ENCODE measurements at places on chromosomes 1 and 21.

DNA sequence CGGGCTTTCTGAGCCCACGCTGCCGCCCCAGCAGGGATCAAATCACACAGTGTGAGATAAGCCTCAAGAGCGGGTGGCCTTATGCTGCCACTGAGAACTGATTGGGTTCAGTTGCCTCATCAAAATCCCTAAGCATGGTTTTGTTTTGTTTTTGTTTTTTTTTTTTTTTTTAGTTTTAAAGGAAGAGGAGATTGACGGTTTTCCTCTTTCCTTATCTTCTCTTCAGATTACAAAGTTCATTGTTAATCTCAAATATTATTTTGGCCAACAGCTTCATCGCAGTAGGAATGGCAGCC lies 651 bp downstream of the COA6 start:
- no peak for DNase-seq

DNA sequence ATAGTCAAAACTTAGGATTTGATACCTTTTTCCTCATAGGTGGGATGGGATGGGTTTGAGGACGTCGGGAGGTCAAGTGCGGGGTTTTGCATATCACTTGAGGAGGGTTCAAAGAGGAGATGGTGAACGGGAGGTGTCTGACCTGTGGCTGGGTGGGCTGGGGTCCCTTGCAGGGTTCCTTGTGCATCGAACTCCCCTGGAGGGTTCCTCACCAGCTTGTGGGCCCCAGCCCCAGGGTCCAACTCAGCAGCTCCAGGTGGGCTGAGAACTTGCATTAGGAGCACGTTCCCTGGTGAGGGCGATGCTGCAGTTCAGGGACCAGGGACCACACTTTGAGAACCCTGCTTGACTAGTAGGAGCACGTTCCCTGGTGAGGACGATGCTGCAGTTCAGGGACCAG lies 23.2 kb downstream of the TRPM2 start:
- DNase-seq = no peak

DNA sequence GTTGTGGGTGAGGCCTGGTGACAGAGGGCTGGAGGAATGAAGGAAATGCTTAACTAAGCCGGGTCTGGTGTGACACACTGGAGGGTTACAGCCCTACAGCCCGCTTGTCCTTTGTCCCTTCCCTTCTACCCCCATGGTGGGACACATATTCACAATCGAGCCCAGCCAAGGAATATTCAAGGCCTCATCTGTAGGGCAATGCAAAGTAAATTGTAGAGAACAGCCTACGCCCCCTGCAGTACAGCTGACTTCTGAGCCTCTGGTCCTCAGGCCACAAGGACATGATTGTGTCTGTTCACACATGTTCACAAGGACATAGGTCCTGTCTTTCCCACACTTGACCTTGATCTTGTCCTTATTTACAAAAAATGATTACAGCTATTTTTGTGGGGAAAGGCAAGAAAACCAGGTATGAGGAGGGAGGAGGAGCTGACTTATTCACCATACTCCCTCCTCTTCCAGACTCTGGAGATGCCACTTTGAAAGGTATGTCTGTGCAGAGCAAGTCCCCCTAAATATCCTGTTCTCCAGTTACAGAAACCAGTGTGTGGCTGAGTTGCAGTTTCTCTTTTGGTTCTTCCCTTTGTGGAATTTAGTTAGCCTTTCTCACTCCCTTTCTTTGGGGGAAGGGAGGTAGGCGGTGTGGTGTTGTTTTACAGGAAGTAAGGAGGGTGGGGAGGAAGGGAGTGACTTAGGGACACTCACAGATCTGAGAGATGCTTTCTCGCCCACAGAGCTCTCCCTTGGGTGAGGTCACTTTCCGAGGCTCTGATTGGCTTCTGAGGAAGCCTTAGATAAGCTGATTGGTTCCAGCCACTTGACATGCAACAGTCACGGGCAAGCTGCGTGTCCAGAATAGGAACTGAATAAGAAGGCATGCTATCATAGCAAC lies 14.6 kb downstream of the POLR3GL start:
- peak; percentile 85 for DNase-seq

DNA sequence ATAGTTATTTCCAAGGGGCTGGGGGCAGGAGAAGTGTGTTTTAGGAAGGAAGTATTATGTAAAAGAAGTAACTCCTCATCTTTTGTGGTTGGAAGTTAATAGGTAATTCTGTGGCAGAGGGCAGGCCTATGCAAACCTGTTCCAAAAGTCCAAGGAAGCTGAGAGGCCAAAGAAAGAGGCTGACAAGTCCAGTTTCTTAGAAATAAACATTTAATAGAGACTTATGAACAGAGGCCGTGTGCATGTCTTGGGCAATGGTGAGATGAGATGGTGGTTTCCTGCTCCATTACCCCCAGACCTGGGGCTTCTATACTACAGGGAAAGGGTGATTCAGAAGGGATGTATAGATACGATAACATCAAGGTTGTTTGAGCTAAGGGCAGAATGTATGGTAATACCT lies 7.6 kb upstream of the CA14 start:
- no peak for DNase-seq

DNA sequence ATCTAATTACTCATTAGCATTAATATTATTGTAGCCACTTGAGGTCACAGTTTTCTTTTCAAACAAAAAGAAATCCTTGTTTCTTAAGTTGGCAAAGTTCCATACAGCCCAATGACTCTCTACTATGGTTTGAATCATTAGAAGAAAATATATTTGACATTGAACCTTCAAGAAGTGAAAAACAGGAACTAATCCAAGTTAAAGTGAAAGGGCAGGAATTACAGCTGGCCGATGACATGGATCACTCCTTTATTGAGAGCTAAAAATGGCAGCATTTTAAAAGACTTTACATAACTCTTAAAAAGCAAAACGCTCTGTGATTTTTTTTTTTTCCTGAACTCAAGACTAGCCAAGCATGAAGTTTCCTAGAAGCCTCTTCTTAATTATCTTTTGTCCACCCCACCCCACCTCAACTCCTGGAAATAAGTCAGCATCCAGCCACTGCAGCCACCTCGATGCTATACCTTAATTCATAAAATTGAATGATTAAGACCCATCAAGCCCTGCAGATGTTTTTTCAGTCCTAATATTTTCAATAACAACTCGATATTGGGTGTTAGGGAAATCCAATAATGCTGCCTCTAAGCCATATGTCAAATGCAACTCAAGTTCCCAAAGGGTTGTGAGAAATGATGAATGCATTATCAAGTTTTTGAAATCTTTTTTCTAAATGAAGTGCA lies 323.1 kb downstream of the HHIPL2 start:
- DNase-seq = no peak

GRCh38 chr1:168513656-168514404 lies 30.0 kb downstream of the XCL2 start:
- DNase-seq = peak; percentile 32

DNA sequence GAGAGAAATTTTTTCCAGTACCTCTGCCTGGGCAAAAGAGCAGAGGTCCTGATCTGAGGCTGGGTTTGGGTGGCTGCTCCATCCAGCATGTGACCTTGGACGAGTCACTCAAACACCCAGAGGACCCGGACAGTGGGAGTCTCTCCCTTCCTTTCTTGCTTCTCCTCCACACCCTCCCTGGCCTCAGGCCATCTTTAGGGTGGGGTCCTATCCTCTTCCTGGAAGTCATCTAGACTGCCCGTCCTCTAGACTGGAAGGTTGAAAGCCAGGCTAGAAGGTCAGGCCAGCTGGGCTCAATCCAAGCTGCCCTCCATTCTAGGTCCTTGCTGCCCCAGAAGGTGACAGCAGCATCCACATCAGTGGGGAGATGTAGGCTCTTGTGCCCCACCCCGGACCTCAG lies 599.5 kb downstream of the MATN1 start:
- DNase-seq = no peak

DNA sequence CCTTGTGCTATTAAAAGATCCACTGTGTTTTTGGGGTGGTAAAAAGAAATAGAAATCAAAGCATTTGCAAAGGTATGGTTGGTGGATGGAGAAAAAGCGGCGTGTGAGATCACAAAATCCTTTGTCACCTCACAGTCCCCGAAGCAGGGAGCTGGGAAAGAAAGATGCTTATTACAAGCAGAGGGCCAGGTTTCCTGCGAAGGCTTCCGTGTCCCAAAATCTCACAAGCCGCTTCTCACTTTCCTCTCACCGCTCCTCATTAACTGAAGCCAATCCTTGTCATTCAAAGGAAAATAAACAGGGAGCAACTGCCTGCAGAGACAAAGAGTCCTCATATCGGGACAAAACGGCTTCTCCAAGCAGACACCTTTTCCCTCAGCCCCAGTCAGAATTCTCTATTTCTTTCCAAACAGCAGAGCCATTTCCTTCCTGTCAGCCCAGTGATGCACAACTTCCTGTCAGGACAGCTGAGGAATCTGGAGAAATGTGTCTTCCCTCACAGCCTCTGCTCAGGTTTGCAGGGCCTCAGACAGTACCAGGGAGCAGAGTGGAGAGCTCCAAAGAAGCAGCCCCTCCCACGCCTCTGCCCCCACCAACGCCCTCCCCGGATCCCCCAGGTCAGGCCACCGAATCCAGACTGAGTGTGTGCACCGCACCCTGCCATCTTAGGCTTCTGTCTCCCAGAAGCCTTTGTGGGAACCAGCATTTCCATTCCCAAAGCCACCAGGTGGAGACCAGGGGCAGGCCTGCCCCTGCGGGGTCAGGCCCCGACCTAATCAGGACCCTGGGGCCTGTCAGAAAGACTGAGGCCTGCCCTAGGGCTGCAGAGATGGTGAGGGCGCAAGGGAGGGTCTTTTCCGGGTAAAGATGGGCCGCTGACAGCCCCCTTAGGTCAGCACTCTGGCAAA lies 29.6 kb downstream of the KCNN3 start:
- no peak for DNase-seq

- DNase-seq = no peak
Measured at GRCh38 chr1:104064399-104064798, 314.7 kb downstream of the AMY1C start.

- DNase-seq = no peak
Measured at GRCh38 chr1:94539496-94539895, 2.1 kb downstream of the F3 start.

- DNase-seq = no peak
Measured at GRCh38 chr1:81878538-81878937, 77.8 kb downstream of the ADGRL2 start.

DNA sequence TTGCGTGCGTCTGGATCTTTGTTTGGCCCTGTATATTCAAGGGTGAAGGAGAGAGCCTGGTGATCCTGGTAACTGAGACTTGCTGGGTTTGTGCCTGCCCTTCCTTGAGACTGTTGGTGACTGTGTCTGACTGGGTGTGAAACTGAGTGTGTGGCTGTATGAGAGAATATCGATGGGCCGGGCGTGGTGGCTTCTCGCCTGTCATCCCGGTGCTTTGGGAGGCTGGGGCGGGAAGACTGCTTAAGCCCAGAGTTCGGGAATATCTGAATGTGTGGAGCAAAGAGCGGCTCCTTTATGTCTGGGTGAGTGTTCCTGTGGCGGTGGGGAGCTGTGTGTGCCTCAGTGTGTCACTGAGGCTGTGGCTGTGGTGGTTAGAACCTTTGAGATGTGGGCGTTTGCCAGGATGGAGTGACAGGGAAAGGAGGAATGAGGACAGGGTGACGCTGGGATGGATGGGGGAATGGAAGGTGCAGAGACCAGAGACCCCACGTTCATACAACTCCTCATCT lies 2.7 kb upstream of the MARCKSL1 start:
- no peak for DNase-seq

- no peak for DNase-seq
Measured at GRCh38 chr1:225818229-225818628, 8.3 kb downstream of the EPHX1 start.

DNA sequence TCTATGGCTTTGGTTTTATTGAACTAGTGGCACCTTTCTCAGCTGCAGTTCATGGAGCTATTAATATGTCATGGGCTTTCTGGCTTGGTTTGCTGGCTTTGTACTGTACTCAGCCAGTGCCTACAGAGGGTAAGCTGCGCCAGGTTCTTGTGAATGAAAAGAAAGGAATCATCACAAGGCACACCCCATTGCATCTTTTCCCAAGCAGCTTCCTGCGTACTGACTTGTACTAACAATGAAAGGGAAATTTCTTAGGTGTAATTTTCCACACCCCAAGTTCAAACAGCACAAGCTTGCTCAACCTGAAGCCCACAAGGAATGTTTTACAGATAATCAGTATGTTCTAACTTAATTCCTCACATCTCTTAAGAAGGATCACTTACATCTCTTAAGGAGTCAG lies 78.0 kb upstream of the TNFSF18 start:
- no peak for DNase-seq

DNA sequence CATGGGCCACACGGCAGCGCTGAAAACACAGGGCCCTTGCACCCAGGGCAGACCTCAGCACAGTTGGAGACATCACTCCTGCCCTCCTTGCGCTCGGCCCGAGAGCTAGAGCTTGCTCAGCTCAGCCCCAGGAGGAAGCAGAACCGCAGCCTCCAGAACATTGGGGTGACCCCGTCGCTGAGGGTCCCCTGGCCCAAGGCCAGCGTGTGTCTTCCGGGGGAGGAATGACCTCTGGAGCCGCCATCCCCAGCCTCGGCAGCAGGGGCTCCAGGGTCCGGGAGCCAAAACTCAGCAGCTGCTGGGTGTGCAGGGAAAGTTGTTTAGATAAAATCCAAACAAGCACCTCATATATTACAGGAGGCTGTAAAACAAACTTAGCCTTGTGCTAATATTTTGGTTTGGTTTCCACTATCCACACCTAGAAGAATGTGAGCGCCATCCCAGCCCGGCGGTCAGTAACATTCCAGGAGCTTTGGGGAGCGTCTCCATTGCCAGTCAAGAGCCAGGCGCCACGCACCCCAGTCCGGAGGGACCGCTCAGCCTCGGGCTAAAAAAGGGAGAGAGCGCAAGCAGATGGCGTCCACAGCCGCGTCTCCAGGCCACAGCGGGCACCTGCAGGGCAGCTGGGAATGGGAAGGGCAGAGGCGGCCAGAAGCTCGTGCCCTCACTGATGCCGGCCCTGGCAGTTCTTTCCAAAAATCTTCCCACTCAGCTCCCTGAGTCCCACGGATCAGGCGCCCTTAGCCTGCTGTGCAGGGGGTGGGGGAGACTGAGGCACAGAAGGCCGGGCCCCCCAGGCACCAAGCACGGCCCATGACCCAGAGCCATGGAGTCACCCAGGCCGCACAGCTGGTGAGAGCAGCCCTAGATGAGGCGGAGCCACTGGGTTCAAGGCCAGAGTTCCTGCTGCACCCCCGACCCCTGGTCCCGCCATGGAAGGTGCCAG lies 52.0 kb downstream of the SLX9 start:
- DNase-seq = no peak
